ENCODE measurements at places on chromosomes 2 and 18. TPM values are rescaled to one million over a fixed set of nuclear protein-coding genes. Genes with fewer than 3 reads are reported as not detected.

DNA sequence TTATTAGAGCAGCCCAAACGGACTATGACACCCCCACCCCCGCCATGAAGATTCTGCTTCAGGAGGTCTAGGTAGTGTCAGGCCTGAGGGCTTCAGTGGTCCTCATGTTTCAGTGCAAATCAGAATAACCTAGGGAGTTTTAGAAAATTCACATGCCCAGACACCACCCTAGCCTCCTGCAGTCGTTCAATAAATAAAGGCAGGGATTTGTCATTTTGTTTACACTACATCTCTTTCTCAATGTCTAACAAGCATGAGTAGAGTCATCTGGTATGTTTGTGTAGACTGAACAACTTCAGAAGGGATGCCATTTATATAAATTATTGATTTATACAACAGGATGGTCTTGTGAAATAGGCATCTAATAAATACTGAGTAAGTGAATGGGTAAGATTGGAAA, 112.1 kb upstream of the SERPINE2 start:
- DNase-seq: no peak

MAL gene
- 0.29 TPM for total RNA-seq

UGT1A1 gene
- 0.06 TPM for total RNA-seq

DNA sequence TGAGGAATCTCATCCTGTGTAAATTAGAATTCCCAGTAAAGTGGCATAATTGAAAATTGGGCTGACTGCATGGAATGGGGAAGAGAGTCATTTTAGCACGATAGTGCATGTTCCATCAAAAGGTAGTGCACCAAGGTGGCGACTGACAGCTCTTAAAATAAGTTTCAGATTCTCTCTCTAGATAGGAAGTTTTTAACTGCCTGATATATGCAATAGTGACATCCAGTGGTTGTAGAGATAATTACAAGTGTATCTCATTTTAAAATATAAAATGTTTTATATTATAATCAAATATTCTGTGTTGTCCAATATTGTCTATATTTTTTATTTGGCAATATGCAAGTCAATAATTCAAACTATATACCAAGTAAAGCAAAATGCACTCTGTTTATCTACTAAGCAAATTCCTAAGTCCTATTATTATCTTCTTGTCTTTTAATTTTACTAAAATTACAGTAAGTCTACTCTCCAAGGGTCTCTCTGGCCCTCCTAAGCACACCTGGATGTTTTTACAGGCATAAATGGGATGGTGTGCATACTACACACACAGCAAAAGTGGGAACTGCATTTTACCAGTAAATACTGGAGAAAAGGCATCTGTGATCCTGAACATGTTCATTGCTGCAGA, 397.7 kb upstream of the HNRNPA3 start:
- no peak for DNase-seq

RND3 gene
- 82.3 TPM for total RNA-seq

SCYGR8 gene
- not detected for total RNA-seq

All from Daoy (cell line).